ENCODE measurements at places on chromosomes 1 and 21.

GRCh38 chr1:200038981-200039848, 11.7 kb downstream of the NR5A2 start:
- no peak for DNase-seq

DNA sequence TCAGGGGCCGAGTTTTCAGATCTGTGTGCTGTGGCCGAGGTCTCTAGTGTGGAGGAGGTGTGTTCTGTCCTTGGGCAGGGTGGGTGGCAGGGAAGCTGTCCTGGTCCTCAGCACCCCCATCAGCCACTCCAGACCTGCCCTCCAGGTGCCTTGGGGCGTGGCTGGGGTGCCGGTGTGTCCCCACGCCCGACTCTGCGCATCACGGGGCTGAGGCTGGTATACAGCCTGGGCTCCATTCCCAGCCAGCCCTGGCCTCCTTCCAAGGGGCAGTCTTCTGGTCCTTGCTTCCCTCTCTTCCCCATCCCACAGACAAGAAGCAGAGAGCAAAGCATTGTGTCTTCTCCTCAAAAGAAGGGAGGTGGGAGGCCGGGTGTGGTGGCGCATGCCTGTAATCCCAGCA, 4.0 kb downstream of the SAMD11 start:
- DNase-seq = no peak

GRCh38 chr1:185556561-185556960, 177.6 kb upstream of the HMCN1 start:
- DNase-seq = no peak

DNA sequence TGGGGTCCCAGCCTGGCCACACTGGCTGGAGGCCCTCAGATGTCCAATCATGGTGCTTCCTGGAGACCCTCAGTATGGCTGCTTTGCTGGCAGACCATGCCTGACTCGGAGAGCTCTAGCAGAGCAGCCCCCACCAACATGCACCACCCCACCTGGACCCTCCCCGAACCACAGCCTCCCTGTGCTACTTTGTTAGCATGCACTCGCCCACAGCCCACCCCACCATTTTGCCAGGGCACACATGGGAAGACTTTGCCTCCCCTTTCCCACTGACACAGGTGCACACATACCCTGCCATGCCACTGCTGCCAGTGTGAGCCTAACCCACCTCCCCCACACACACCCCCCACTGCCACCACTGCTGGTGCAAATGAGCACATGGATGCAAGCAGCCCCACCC, 497.5 kb upstream of the PBX1 start:
- no peak for DNase-seq

DNA sequence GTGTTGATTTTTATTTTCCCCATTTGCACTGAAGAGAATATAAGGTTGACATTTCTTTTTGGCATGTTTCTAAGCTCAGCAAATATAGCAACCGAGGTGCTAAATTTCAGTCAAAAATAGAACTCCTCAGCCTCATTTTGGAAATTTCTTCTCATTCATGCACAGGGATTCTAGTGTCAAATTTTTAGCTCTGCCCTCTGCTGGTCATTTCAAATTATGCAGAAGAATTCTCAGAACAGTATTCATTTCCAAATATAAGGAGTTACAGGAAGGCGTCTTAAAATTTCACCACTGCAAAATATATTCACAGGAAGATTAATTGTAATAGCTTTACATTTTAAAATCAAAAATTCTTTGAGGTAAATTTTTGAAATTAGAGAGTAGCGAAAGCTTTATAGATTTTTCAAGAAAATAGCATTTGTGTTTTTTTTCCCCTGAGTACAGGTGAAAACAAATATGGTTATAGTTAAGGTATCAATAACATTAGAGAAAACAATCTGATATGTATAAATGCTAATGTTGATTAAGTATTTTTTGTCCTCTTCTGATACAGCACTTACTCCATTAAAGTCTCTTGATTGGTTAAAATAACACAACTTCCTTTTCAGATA, 57.9 kb downstream of the FMN2 start:
- no peak for DNase-seq

DNA sequence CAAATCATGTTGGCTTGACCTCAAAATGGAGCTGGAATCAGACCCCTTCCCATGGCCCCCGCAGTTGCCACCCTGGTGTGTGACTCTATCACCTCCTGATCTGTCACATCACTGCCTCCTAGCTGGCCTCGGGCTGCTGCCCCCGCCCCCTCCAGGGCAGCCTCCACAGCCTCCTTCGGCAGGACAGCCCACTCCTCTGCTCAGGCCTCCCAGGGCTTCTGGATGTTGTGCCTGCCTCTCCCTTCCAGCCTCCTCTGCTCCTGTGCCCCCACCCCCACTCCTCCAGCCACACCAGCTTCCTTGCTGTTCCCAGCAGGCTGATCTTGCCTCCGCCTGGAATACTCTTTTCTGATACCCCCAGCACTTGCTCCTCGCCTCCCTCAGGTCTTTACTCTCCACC, 134.4 kb upstream of the EDN2 start:
- no peak for DNase-seq

DNA sequence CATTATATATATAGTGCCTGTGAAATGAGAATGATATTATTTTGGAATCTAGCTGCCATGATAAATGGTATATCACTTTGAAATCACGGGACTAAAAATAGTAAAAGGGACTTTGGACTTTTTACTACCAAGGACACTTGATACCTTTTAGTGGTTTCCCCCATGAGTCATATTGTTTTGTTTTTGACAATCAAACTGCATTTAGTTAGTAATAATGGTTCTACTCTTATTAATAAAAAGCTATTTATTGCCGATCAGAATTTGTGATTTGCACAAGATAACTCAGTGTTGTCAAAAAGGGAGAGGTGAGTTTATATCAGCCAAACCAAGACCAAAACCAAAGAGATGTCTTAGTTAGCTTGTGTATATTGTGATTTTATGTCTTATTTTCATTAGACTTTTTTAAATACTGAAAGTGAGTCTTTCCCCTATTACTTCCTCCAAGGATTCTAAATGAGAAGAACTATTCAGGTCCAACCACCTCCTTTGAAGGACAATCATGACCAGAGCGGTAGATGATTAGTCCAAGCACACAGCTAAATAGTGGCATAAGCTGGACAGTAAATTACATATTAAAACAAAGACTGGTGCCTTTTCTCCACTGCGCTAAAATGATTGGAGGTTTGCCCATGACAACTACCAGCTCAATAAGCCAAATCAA, 281.7 kb upstream of the ESRRG start:
- no peak for DNase-seq

DNA sequence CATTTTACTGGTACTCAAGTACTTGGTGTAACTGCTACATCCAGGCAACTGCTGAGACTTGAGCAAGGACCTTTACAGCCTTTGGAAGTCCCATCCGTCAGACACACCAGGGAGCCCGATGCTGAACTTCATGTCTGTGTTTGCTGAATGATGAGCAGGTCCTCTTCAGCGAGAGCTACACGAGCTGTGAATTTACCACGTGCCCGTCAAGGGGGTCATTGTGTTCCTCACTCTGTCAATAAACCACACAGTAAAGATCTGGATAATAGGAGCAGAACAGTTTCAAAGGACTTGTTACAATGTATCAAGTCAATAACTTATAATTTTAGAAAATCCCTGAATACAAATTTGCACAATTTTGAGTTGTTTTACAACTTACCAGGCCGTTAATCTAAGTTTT, 427.2 kb downstream of the KIF26B start:
- DNase-seq = no peak

DNA sequence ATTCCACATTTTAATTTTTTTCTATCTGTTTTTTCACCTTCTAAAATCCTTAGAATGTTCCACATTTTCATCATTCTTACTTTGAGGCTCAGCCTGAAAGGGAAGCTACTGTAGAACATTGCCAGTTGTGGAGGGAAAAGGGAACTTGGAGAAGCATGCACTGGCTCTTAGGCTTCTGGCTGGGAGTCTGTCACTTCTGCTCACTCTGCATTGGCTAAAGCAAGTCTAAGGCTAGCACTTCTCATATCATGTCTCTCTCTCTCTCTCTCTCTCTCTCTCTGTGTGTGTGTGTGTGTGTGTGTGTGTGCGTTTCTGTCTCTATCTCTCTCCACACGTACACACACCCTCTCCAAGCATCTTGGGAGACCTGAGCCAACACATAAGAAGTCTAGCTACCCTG, 49.6 kb upstream of the ADAR start:
- no peak for DNase-seq

- DNase-seq = no peak
These were observed 111.1 kb upstream of the COA6 start for GRCh38 chr1:234262007-234262753.

DNA sequence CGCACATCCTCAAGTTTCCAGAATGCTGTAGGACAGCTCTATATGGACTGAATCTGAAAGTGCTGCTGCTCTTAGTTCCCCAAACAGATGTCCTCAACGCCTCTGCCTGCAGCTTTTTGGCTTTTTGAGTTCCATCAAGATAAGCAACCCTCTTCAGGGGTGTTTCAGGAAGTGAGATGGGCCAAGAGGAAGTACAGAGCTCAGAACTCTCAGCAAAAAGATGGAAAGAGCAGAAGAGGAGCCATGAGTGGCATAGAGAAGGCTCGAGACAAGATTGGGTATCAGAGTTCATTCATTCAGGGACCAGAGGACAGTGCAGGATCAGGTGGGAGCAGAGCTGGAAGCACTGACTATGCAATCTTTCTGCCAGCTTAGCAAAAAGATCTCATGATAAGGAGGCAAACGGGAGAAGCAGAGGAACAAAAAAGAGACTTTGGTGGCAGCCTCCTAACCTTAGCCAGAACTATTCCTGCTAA, at the start of the genes ADORA3 and TMIGD3:
Gene ADORA3, minus strand, starts transcription at position 49 of the 476 bp plus-strand sequence. CDS start 279 bp downstream, outside the sequence.
Gene TMIGD3, minus strand, starts transcription at position 49 of the 476 bp plus-strand sequence. CDS start 279 bp downstream, outside the sequence.
- no peak for DNase-seq

- no peak for DNase-seq
These were observed 60.4 kb downstream of the ITPKB start for GRCh38 chr1:226678701-226679100.

- no peak for DNase-seq
These were observed 96.2 kb upstream of the WLS start for GRCh38 chr1:68328490-68328889.

DNA sequence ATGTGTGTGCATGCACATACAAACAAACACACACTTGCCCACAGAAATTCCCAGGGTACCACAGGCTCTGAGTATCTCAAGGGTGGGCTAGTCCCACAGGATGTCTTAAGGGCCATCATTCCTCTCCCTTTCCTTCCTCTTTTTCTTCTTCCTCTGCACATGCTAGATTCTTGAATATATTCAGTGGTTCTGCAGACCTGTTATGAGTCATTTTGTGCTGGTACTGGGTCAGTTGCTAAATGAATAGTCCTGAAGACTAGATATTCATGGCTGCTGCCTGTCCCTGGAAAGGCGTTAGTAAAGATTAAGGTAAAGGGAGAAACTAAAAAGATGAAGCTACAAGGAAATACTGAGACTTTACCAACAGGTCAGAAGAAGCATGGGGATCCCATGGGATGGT, 256.7 kb upstream of the KIAA0040 start:
- no peak for DNase-seq

DNA sequence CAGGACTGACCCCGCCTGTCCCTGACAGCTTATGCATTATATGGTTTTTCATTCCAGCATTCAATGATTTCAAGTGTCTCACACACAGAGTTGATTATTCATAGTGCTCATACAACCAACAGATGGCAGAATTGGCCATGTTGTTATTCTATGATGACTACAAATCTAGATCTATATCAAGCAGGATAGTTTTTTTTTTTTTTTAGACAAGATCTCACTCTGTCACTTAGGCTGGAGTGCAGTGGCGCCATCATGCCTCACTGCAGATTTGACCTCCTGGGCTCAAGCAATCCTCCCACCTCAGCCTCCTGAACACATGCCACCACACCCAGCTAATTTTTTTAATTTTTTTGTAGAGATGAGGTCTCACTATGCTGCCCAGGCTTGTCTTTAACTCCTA, 40.1 kb upstream of the LRRC8D start:
- no peak for DNase-seq

- no peak for DNase-seq
These were observed 99.2 kb downstream of the TRIM11 start for GRCh38 chr1:228307218-228308023.

DNA sequence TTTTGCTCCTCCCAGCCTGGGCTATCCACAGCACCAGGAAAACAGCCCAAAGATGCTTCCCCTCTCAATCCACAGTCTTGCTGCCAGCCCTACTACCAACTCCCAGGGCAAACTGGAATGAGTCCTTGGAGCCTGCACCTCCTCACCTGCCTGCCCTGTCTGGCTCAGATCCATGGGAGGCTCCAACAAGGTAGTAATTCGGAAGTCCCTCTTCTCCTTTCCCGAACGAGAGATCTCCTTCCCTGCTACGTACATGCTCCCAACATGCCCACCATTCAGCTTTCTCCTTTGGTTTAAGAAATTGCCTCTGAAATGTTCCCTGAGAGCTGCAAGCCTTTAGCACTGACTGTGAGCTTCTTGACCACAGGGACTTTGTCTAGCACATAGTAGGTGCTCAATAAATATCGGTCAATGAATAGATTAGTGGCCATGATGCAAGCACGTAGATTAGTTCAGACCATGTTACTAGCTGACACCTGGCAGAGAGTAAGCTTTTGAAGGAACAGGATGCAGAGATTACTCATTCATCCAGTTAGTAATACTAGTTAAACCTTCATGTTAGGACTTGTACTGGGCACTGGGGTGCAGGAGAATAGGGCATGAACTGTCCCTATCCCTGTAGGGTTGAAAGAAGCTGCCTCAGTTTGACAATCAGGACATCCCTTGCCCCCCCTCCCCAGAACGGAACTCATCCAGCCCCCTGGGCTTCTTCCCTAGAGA, 80.1 kb downstream of the DISP3 start:
- DNase-seq = no peak
